ENCODE measurements at places on chromosomes 6 and 20.

DNA sequence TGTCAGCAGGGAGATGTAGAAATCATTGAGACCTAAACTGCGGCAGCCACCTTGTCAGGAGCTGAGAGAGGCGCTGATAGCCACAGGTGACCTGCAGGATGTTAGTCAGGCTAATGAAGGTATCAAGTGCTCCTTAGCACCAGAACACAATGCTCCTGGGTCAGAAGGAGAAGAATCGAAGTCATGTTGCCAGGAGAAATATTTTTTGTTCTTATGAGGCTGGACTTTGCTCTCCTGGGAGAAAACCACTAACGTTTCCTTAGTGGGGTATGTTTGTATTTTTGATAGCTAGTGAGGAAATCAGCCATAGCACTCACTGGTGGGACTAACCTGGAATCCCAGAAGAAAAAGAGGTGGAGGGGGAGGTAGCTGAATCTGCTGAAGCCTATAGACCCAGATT, 120.9 kb upstream of the LRFN2 start:
- no peak for DNase-seq

- DNase-seq: no peak
Observed at GRCh38 chr6:161745594-161746141, 471.8 kb upstream of the AGPAT4 start.

GRCh38 chr6:62740171-62740570, 454.1 kb upstream of the KHDRBS2 start:
- DNase-seq: no peak

DNA sequence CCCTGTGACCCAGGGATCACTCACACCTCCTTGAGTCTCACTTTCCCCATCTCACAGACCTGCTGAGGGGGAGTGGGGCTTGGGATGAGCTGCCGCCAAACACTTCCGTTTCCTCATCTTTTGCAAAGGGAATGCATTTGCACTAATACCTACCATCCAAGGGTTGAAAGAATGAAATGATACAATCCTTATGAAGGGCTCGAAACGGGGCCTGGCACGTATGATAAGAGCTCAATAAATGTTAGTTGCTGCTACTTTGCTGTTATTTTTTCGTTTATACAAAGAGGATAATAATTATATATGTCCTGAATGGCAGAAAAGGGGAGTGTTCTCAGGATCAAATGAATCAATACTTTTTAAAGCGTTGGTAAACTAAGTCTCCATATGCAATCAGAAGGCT, 6.1 kb upstream of the TFAP2D start:
- no peak for DNase-seq

- DNase-seq: no peak
Observed at GRCh38 chr20:36591854-36592641, 13.5 kb upstream of the RAB5IF start.

GRCh38 chr6:13517116-13517515, 29.7 kb upstream of the GFOD1 start:
- DNase-seq: no peak

- no peak for DNase-seq
Observed at GRCh38 chr6:168634541-168635328, 193.8 kb downstream of the SMOC2 start.

DNA sequence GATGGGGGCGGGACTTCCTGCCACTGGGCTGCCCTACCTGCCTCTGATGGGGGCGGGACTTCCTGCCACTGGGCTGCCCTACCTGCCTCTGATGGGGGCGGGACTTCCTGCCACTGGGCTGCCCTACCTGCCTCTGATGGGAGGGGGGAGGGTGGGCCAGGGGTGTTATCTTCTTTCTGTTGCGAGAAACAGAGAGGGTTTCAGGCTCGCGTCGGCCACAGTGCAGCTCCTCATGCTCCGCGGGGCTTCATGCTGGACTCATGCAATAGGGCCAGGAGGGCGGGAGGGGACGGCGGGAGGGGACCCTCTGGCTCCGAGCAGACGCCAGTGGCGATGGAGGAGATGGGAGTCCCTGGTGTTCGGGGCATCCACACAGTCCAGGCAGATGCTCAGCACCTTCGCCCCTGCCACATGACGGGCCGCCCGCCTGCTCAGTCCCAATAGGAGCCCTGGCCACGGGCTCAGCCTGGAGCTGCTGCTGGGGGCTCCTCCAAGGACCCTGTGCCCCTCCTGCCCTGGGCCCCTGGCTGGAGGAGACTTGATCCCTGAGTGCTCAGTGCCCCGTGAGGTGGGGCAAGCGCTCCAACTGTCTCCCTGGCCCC, 48.8 kb upstream of the CHRNA4 start:
- DNase-seq: no peak

DNA sequence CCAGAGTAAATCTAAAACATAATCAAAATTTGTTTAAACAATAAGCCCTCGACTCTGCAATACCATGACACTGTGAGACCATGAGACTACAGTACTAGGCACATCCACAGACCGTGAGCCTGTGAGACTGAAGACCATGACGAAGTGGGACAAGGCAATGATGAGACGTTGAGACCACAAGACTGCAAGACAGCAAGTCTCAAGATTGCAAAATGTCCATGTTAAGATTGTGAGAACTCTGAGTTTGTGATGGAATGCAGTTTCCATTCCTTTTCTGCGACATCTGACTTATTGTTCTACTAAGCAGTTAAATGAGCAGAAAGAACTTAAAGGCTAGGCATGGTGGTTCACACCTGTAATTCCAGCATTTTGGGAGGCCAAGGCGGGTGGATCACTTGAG, 102.1 kb upstream of the PHACTR1 start:
- no peak for DNase-seq

DNA sequence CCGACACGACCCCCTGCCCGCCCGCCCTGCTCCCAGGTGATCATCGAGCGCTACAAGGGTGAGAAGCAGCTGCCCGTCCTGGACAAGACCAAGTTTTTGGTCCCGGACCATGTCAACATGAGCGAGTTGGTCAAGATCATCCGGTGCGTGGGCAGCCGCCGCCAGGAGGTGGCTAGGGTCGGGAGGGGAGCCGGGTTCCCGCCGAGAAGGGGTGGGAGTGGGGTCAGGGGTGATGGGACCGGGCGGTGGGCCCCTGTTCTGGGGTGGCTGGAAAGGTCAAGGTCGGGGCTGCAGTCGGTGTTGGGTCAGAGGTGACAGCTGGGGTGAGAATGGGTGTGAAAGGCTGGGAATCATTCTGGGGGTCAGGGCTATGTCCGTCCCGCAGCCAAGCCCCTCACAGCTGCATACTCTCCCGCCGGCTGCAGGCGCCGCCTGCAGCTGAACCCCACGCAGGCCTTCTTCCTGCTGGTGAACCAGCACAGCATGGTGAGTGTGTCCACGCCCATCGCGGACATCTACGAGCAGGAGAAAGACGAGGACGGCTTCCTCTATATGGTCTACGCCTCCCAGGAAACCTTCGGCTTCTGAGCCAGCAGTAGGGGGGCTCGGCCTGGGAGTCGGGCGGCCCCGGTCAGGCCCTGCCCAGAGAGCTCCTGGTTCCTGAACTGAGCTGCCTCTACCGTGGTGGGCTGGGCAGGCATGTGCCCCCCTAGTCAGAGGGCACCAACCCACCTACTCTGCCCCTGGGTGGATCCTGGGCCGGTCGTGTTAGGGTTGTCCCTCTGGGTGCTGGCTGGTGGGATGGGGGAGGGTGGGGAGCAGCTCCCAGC, 1.0 kb downstream of the MAP1LC3A start:
- no peak for DNase-seq

GRCh38 chr20:41405436-41405835, 38.8 kb upstream of the EMILIN3 start:
- no peak for DNase-seq

GRCh38 chr20:30816182-30816645, 441.2 kb upstream of the DEFB115 start:
- DNase-seq: no peak

- peak; percentile 75 for DNase-seq
Observed at GRCh38 chr20:63626424-63627128, at the start of gene GMEB2. GMEB2 (minus strand) TSS chr20:63627101; CDS start chr20:63619397, 7,704 bp downstream.

DNA sequence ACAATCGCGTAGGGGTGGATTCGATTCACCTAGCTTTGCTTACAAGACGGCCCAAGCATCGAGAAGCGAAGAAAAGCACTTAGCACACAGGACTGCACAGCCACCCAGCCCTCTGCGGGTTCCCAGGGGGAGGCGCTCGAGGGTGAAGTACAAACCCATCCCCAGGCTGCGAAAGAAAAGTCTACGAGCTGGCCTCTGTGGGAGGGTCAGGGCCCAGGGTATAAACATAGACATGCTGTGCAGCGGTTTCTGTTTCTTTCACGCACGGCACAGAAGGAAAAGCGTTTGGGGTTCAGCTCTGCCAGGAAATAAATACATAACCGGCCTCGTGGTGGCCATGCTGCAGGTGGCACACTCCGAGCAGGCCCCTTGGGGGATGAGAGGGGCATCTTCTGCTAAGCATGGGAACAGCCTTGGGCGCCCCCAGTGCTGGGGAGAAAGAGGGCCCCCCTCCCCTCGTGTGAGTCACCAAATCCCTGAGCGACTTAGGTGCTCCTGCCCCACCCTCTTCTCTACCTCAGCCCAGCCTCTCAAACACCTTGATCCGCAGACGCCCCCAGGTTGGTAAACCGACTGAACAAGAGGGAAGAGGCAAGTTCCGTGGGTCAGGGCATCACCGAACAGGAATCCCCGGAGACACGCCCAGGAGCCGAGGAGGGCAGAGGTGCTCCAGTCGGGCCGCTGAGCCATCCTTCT, 91.6 kb upstream of the RIPOR2 start:
- no peak for DNase-seq

- DNase-seq: no peak
Observed at GRCh38 chr6:158793432-158793831, 25.7 kb downstream of the EZR start.

DNA sequence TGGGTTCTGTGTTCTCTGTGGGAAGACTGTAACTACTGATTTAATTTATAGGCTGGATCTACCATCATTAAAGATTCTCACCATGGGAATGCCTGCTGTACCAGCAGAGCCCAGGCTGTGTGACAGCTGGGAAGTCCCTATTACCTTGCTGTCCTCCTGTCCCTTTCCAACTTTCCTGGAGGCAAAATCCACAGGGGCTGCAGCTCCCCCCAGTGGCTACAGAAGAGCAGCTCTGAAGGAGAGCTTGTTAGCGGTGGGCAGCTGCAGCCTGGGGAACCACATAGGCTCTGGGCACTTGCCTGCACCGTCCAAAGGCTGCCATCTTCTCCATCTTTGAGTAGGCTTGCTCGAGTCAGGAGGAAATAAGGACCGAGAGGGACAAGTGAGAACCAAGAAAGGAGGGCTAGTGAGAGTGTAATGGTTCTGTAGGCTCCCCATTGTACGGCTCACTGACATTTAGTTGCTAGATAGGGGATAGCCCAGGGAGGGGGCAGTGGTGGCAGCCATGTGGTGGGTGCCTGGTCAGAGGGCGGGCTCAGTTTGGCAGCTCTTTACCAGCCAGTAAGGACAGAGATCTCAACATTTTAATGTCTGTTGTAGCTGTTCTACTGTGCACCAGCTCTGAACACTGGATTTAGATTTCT, 155.1 kb upstream of the MLIP start:
- DNase-seq: peak; percentile 59

DNA sequence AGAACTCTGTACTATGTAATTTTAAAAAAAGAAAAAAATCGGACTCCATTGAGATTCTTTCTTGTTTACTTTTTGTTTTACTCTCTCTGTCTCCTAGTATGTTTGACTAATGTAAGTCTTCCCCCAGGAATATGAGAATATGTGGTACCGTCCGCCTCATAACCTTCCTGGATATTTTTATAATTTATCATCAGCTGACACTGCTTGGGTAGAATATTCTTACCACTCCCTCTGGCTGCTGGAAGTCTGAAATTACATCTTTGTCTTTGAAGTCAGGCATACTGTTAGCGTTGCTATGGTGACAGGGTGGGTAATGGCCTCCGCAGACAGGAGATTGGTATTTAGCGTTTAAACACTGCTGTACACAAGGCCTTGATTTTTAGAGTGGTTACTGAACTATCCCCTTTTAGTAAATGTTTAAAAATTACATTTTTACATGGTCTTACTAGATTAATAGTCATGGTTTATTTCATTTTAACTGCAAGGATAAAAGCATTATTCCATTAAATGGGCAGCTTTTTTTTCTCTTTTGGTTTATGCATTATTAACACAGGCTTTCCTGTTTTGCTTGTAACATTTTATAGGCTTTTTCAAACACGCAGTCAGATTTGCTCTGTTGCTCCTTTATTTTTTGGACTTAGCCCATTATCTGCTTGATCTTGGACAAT, 176.4 kb downstream of the ARID1B start:
- no peak for DNase-seq

DNA sequence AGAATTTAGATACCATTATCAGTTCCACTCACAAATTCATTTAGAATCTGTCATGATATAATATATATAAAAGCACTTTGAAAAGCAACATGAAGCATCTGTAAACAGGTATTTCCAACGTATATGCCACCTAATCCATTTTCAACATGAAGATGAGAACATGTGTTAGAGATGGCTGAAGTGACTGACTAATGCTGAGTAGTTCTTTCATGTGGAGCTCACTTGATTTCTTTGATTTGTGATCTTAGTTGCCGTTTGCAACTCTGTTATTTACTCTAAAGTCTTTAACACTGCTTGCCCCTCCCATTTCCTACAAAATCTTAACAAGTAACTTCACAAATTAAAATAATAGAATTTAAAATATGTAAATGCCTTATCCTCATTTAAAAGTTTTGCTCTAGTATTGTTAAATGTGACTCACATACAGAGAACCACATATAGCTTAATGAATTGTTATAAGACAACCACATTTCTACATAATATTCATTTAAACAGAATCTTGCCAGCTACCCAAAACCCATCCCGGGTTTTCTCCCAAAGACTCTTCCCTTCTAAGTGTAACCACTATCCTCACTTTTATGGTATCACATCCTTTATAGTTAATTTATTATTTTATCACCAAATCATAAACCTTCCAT, 78.3 kb downstream of the ME1 start:
- no peak for DNase-seq

DNA sequence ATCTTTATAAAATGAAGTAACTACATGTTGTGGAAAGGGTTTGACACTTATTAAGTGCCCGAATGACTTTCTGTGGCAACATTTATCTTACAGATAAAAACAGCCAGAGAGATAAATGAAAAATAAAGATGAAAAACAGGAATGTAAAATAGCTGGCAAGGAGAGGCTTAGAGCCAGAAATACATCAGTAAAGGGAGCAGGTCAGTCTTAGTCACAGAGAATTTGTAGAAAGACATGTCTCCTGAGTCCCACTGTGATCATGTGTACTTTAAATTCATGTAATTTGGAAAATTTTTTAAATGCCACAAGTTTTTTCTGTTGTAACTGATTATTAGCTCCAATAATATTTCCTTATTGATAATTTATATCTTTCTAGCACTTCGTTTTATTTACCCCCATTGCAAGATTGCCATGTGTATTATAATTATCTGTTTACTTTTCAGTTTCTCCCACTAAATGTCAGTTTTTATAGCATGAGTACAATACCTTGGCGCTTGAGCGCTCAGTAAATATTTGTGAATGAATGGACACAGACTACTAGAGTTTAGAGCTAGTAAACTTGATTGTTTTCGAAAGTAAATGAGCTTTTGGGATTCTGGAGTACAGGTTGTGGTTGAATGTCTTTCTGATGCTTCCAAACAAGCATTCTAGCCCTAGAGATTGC, 15.2 kb downstream of the TAB2 start:
- DNase-seq: peak; percentile 59

DNA sequence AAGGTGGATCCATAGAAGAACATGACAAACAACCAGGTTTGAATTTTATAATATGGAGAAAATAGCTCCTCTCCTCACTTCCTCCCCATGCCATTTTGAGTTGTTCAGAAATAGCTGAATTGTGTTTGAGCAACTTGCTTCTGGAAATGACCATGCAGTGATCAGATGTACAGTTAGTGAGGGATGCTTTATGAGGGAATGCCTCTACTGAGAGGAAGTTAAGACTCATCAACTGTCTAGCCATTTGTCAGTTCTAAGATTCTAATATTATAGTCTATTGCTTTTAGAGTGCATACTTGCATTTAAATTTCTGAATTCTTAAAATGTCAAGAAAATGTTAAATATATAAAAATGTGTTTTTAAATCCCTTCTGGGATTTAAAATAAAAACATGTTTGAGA, 3.8 kb downstream of the LAMA2 start:
- no peak for DNase-seq
